ENCODE measurements at places on chromosomes 7 and 10. TPM values are rescaled to one million over a fixed set of nuclear protein-coding genes. Genes with fewer than 3 reads are reported as not detected.
A peak's percentile ranks its signal among the peaks of the same experiment; 100 is the strongest.

DNA sequence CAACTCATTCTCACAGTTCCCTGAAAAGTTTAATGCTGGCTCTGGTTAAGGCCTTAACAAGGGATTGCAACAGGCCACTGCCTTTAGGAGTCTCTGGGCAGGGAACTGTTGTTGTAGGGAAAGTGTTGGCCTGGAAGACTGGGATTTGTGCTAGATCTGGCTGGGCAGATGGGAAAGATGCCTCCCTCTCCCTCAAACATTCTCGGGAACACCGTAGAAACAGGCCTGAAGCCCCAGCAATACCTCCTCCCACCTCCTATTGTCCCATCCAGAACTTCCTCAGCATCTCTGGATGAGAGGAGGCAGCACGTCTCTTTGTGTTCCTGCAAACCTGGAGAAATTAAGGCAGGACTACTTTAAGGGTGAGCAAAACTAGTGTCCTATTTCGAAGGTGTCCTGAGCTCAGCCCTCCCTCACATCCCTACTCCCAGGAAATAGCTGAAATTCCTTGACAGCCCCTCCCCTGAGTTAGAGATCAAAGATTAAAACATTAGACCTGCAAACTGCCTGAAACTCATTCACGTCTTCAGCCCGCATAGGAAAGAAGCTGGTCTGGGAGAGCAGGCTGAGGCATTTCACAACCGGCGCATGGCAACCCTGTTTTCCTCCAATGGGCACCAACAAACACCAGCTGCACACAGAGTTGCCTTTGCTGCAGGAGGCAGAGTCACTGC, 10.9 kb upstream of the MAP3K8 start:
- DNase-seq, result peak; percentile 23

- DNase-seq, result peak; percentile 19
Measured at GRCh38 chr10:121240011-121240410, 358.2 kb downstream of the FGFR2 start.

DNA sequence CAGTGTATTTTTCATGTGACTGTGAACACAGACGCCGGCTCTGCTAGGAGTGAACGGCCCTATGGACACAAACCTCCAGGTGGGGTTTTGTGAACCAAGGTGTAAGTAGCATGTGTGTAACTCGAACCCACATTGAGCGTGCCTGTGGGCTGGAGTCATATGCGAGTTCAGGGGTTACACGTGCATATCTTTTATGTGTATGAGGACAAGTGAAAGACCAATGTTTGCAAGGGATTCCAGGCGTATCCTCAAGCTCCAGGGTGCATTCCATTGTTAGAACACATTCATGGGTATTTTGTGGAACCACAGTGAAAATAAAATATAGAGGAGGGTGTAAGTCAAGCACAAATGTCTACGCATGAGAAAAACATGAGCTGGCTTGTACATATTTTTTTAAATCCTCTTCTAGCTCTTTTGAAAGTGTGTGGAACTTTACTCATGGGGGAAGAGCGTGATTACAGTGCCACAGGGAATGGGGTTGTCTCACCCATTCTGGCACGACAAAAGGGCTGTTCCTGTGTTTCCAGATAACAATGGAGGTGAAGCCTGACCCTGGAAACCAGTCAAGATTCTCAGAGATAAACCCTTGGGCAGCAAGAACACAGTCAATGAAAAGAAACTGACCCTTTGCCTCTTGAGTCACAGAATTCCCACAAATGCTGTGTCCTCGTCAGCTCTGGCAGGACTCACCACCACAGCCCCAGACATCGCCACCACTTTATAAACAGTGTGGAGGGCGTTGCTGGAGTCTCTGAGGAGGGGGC, 37.0 kb upstream of the GOT1 start:
- DNase-seq, result no peak

The ZCCHC24 gene
- polyA plus RNA-seq, result 27.7 TPM

DNA sequence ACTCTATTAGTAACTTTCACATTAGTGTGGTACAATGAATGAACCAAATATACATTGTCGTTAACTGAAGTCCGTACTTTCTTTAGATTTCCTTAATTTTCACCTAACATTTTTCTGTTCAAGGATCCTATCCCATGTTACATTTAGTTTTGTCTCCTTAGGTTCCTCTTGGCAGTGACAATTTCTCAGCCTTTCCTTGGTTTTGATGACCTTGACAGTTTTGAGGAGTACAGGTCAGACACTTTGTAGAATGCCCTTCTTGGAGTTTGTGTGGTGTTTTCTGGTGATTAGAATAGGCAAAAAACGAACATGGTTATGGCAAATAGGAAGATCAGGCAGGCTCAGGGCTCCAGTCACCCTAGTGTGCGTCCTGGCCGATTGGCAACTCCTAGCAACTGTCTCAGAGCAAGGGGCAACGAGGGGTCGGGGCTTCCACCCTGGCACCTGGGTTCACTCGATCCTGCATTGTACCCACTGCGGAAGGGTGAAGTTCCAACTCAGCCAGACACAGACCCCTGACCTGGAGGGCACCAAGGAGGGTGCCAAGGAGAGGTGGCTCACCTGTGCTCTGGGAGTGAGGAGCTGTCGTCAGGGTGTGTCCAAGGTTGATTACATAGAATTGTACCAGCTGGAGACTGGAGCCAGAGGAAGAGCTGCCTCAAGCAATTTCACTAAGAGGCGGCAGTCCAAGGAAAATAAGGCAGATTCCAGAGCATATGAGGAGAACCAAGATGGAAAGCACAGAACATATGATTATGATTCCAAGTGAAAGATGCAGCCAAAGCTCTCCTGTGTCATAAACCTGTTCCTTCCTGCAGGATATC, 37.5 kb downstream of the PAPSS2 start:
- no peak for DNase-seq

GRCh38 chr10:103238506-103239252, 7.0 kb upstream of the RPEL1 start:
- DNase-seq, result peak; percentile 56

DNA sequence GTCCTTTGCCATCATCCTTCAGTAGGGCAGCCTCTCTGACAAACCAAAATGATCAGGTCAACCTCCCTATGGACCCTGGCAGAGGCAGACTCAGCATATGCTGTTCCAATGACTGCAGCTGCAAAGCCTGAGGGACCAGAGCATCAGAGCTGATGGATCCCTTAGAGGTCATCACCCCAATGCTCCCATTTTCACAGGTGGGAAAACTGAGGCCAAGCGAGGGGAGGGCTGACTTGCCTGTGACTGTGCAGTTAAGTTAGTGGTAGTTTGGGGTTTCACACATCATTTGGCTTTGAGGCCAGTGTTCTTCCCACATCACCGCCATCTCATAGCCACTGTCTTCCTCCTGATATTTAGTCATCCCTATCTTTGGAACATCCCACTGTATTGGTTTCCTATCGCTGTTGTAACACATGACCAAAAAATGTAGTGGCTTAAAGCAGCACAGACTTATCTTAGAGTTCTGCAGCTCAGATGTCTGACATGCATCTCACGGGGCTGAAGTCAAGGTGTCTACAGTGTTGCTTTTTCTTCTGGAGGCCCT, 69.3 kb upstream of the PDZD8 start:
- DNase-seq, result no peak

The ASB4 gene
- 1.0 TPM for polyA plus RNA-seq

DNA sequence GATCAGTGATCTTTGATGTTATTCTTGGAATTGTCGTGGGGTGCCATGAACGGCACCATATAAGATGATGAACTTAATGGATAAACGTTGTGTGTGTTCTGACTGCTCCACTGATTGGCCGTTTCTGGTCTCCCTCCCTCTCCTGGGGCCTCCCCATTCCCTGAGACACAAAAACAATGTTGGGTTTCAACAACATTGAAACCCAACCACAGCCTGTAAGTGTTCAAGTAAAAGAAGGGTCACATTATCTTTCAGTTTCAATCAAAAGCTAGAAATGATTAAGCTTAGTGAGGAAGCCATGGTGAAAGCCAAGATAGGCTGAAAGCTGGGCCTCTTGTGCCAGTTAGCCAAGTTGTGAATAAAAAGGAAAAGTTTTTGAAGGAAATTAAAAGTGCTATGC, 19.5 kb downstream of the EN2 start:
- no peak for DNase-seq

The TFEC gene
- polyA plus RNA-seq, result 2.6 TPM

GRCh38 chr10:42753507-42754154, 29.0 kb upstream of the BMS1 start:
- no peak for DNase-seq

The SLC26A3 gene
- polyA plus RNA-seq, result 1.3 TPM

- no peak for DNase-seq
Measured at GRCh38 chr10:49526619-49527018, 12.3 kb downstream of the ERCC6 start.

DNA sequence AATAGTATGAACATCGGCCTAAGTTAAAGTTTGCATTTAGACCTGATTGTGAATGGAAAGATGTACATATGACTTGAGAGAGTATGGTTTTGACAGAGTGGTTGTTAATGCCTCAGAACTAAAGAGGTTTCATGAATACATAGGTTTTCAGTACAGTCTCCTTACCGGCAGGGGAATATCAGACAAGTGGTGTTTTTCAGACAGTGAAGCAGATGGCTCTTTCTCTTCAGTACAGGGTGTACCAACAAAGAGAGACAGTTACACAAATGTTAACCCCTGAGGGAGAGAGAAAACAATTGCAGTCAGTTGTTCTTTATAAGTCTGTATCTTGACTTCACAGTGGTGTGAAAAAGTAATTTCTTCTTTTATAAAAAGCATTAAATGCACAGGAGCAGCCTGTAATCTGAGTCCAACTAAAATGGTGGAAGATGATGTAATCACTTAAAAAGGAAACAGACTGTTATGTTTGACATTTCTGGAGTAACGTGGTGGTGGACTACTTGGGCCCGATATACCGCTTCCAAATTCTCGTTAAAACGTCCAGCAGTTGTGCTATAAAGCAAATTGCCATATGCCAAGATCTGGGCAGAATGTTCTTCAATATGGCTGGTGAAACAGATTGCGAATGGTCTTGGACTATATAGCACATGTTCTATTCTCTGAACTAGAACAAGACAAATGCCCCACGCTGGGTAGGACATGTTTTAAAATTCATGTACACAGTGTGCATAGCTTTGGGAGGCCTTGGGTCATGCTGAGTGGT, 69.2 kb downstream of the SDK1 start:
- DNase-seq, result no peak

DNA sequence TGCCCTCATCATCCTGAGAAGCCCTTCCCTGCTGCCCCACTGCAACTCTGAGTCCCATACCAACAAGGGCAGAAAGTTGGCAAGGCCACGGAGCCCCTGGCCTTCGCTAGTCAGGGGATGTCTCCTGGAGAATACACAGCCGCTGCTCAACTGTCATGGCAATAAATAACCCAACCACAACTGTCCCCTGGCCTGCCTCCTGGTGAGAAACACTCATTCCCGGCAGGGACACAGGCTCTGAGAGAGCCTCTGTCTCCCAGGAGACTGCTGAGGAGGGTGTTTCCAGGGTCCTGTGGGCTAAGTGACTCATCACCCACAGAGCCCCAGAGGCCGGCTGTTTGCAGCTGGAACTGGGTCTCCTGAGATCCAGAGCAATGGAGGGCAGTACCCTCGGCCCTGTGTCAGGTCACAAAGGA, 354.1 kb downstream of the TNS3 start:
- DNase-seq, result no peak

DNA sequence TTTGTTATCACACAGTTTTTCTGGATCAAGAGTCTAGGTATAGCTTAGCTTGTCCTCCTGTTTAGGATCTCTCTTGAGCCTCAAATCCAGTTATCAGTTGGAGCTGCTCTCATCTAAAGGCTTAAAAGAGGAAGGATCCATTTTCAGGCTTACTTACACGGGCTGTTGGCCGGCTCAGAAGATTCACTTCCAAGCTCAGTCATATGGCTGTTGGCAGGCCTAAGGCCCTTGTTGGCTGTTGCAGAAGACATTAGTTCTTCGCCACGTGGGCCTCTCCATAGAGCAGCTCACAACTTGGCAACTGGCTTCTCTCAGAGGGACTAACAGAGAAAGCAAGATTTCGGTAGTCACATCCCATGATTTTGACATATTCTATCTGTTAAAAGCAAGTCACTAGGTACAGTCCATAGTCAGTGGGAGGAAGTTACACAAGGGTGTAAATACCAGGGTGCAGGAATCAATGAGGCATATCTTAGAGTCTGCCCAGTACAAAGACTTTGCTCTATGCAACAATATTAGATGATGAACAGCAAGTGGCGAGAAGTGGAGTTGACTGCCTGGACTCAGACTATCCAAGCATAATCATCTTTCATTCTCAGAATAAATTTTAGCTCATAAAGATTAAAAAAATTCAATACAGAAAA, 280.1 kb upstream of the MBL2 start:
- DNase-seq, result no peak

DNA sequence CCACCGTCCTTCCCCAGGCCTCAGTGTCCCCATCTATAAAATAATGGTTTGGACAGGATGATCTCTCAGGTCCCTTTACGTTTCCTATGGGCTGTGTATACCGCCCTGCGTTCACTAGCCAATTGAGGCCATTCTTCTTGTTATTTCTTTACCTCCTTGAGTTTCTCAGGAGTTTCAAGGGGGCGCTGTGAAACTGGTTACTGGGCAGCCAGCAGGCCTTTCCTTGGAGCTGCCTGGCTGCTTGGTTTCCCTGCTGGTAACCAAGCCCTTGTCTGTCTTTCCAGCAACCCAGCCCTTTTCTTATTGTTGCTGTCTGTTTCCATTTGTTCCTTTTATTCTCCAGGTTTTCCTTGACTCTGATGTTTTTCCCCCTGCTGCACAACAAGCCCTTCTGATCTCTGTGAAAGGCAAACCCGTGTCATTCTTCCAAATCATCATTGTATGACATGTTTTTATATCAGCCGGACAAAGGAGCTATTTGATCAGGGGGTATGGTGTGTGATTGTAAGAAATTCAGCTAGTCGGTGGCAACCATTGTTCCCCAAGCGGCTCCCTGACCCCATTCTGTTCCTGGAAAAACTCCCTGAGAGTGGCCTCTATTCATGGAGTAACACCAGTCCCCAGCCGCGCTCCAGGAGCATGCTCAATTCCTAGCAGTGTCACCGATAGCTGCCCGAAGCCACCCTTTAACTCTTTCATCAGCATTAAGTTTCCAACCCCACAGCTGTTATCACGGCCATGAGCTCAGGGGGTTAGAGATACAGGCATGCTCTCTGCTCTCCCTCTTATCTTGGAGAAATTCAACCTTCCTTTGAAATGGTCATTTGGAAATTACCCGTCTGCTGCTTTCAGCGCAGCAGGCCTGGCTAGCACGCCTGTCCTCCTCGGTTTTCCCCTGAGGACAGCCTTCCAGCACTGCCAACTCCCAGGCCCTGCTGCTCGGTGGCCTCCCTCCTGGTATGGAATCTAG, 26.6 kb downstream of the FGF8 start:
- no peak for DNase-seq

GRCh38 chr10:21279217-21279575, 246.3 kb downstream of the SKIDA1 start:
- DNase-seq, result no peak

The SPACDR gene
- polyA plus RNA-seq, result 84.9 TPM

The VENTX gene
- polyA plus RNA-seq, result 1.5 TPM

- DNase-seq, result no peak
Measured at GRCh38 chr10:29619241-29619669, 15.5 kb downstream of the SVIL start.

- peak; percentile 76 for DNase-seq
Measured at GRCh38 chr7:99141841-99142726, 1.8 kb downstream of the SMURF1 start.

The PNLIPRP2 gene
- polyA plus RNA-seq, result 0.61 TPM

All from testis (tissue), 5 donors.